NCI-H1417 treated with DMSO at 0.1 percent for 48 hours (cell line): ENCODE measurements at places on chromosomes 16 and 17.

GRCh38 chr16:28585674-28586073, 11.2 kb downstream of the SULT1A2 start:
- DNase-seq: no peak

DNA sequence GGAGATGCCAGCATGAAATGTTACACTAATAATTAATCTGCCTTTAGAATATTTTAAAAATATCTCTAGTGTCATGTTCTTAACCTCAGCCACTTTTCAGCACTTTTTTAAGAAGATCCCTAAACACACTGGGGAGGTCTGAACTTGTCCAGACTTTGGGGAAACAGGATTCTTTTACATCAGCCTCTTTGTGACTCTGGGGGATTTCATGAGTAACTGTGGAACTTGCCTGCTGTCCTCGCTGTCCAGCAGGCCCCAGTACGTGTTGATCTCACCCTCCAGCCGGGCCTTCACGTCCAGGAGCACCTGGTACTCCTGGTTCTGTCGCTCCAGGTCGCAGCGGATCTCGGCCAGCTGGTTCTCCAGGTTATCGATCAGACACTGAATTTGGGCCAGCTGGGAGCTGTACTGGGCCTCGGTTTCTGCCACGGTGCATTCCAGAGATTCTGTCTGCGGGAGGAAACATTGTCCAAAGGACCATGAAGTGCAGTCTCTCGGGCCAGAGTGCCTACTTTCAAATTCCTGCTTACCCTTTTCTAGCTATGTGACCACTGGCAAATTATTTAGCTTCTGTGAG, 5.5 kb downstream of the KRT40 start:
- DNase-seq: no peak

DNA sequence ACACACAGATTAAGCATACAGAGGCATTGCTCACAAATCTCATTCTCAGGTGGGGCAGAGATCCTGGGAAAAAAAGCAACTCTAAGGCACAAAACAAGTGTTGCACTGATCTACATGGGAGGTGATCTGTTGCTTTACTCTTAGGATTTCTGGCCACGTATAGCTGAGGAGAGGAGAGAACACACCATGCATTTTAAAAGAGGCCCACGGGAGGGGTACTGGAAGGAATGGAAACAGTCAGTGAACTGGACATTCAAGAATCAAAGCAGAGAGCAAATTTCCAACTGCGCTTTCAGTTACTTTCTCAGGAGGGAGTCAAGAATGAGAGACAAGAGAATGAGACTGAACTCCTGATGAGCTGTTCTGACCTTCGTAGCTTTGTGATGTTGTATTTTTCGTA, 1105.9 kb downstream of the CDH8 start:
- DNase-seq: no peak

DNA sequence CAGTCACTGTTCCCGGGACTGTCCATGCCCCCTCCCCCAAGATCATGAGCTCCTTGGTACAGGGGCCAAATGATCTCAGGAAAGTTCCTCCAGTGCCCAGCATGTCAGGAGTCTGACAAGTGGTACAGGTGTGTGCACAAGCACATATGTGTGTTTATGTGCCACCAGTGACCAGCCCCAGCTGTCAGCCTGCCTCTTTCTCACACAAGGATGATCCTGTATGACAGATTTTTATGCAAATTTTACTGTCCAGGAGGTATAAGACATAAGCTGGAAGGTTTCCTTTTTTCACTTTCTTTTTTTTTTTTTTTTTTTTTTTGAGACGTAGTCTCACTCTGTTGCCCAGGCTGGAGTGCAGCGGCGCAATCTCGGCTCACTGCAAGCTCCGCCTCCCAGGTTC, 31.4 kb upstream of the GFOD2 start:
- DNase-seq: no peak

DNA sequence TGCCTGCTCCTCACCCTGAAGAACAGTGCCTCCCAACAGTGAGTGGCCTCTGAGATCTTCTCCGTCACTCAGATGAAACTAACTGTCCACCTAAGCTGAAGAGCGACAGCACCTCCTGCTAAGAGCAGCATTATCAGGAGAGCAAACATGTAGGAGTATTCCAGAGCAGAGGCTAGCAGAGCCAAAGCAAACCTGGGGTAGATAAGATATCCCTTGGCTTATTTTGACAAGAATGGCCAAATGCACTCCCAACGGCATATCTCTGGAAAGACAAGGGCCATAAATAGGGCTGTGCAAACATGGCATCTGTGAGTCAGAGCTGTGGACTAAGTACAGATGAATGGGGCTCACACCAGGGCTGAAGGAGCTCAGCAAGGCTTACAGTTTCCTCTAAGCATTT, 96.3 kb downstream of the NDEL1 start:
- no peak for DNase-seq
